ENCODE measurements at places on chromosomes 5 and 9.

DNA sequence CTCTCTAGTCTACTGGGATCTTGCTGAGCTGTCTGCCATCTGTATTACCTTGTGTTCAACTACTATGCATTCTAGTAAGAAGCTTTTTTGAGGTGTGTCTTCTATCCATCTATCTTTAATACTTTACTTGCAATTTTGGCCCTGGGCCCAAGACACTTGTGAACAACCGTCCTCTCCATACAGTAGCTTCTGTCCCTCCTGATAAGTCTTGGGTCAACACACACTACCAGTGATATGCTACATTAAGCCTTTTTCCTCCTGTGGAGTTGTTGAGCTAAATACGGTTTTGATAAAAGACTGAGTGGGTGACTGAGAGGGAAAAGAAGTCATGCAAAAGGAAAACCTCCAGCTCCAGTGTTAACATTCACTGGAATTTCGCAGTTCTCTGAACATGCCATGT is 133.3 kb upstream of the PCA3 start:
- DNase-seq: no peak

DNA sequence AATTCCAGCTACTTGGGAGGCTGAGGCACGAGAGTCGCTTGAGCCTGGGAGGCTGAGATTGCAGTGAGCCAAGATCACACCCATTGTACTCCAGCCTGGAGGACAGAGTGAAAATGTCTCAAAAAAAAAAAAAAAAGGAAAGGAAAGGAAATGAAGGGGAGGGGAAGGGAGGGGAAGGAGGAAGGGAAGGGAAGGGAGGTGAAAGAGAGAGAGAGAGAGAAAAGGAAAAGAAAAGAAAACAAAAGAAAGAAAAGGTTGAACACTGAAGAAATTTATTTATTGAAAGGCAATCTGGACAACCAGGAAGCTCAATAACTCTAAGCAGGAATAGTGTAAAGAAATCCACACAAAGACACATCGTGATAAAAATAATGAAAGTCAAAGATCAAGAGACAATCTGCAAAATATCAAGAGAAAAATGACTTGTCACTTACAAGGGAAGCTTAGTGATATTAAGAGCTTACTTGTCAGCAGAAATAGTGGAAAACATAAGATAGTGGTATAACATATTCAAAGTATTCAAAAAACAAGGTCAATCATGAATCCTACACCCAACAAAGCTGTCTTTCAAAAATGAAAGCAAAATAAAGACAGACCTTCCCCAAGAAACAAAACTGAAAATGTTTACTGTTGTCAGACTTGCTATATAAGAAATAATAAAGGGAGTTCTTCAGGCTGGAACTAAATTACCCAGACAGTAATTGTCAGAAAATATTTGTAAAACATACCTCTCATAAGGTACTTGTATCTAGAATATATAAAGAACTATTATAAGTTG is 10.9 kb upstream of the RIMOC1 start:
- no peak for DNase-seq

GRCh38 chr9:136345281-136346156 is 18.0 kb downstream of the DNLZ start:
- no peak for DNase-seq

- DNase-seq: no peak
Measured at GRCh38 chr5:168667301-168667840, 88.2 kb upstream of the PANK3 start.

DNA sequence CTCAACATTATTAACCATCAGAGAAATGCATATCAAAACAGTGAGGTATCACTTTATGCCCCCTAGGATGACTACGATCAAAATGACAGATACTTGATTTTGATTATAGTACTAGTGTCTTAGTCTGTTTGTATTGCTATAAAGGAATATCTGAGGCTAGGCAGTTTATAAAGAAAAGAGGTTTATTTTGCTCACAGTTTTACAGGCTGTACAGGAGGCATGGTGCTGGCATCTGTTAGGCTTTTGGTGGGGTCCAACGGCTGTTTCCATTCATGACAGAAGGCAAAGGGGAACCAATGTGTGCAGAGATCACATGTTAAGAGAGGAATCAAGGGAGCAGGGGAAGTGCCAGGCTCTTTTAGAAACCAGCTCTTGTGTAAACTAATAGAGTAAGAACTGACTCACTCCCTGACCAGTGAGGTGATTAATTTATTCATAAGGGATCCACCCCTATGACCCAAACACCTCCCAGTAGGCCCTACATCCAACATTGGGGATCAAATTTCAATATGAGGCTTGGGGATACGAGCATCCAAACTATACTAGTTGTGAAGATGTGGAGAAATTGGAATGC is 16.0 kb upstream of the AFF4 start:
- DNase-seq: no peak

- DNase-seq: no peak
Measured at GRCh38 chr5:14869233-14869632, 2.3 kb downstream of the ANKH start.

DNA sequence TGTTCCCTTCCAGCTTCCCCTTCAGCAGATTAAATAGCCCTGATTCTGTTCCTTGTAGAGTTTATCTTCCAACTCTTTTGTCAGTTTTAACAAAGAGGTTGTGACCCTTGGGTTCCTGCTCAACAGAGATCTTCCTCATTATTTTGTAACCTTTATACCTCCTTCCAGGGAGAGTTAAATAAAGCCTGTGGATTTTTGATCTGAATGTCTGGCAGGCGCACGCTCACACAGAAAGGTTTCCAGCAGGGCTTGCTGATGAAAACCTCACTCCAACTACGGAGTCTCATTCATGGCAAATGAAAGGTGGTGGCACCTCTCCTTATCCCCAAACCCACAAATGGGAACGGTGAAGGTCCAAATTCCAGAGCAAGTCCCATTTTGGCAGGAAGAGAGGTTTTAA is 129.0 kb downstream of the SREK1 start:
- DNase-seq: no peak

GRCh38 chr5:113682497-113683136 is 169.1 kb downstream of the YTHDC2 start:
- DNase-seq: no peak

DNA sequence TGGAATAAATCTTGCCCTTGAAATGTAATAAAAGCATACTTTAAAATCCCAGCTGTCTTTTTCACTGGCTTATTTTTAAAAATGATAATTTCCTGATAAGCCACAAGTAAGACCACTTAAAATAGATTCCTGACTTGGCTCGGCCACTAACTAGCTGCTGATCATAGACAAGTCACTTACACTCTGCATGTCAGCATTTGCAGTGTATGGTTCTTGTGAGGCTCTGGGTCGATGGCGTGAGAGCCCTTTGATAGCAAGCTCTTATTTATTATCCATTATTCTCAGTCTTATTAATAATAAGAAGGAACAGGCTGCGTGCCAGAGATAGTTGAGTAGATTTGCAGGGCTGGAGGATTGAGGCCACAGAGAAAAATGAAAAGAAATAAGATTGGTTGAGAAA is 110.7 kb upstream of the IL12B start:
- no peak for DNase-seq

GRCh38 chr5:10853154-10853553 is 92.1 kb upstream of the DAP start:
- DNase-seq: no peak

- DNase-seq: no peak
Measured at GRCh38 chr9:137396227-137396626, 26.7 kb downstream of the EXD3 start.

DNA sequence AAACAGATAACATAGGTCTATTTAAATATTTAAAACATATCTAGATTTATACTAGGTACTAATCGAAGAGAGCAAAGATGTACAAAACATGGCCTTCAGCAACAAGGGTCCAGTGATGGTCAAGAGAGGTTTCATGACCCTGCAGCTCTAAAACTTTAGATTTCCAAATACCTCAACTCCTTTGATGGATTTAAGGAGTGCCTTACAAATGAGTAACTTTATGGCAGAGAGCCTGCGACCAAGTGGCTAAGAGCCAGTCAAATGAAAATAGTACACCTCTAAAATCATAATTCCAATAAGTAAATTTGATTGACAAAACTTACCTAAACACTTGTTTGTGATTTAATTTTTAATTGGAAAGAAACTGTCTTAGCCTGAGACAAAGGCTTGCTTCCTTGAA is 4.7 kb upstream of the SH3RF2 start:
- DNase-seq: no peak

DNA sequence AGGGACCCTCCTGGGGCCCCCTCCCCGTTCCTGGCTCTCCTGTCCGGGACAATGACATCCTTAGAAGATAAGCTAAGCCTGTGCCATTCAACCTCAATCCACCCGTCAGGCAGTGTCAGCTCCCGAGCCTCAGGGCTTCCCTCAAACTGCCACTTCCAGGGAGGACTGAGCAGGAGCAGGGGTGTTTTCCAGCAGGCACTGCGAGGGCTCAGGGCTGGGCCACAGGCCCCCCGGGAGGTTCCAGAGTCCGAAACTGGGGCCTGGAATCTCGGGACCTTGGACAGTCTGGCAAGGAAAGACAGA is 26.2 kb downstream of the LHX3 start:
- no peak for DNase-seq
